ENCODE measurements at places on chromosomes 16 and 17. TPM values are rescaled to one million over a fixed set of nuclear protein-coding genes. Genes with fewer than 3 reads are reported as not detected.

FBXO39 gene
- not detected for total RNA-seq

ABCA10 gene
- 0.85 TPM for total RNA-seq

HBA1 gene
- not detected for total RNA-seq

PERCC1 gene
- total RNA-seq, result not detected

CDH5 gene
- 0.48 TPM for total RNA-seq

IFI35 gene
- 10.4 TPM for total RNA-seq

ZG16 gene
- not detected for total RNA-seq

TPSD1 gene
- not detected for total RNA-seq

RTN4RL1 gene
- 0.43 TPM for total RNA-seq

RNF167 gene
- total RNA-seq, result 24.5 TPM

FOXN1 gene
- 0.21 TPM for total RNA-seq

PIRT gene
- total RNA-seq, result not detected

DNAJA2 gene
- total RNA-seq, result 92.3 TPM

FSCN2 gene
- 1.9 TPM for total RNA-seq

CFAP97D1 gene
- not detected for total RNA-seq

SSTR5 gene
- not detected for total RNA-seq

CDRT15 gene
- not detected for total RNA-seq

CLDN6 gene
- 4.8 TPM for total RNA-seq

TMEM231 gene
- 7.7 TPM for total RNA-seq

C1QTNF1 gene
- not detected for total RNA-seq

ZNF423 gene
- total RNA-seq, result under 0.01 TPM

DNAAF8 gene
- total RNA-seq, result under 0.01 TPM

SLC52A1 gene
- total RNA-seq, result 1.7 TPM

CCL7 gene
- total RNA-seq, result not detected

GLP2R gene
- total RNA-seq, result not detected

DYNLL2 gene
- 10.1 TPM for total RNA-seq

TMC8 gene
- total RNA-seq, result 0.48 TPM

ETV4 gene
- 5.1 TPM for total RNA-seq

CBLN1 gene
- total RNA-seq, result not detected

CNTD1 gene
- not detected for total RNA-seq

CAPNS2 gene
- total RNA-seq, result 67.4 TPM

ECI1 gene
- total RNA-seq, result 119 TPM

ARSG gene
- total RNA-seq, result 0.43 TPM

METTL23 gene
- 37.3 TPM for total RNA-seq

ST6GALNAC2 gene
- 124 TPM for total RNA-seq

CLEC16A gene
- 16.9 TPM for total RNA-seq

MYL4 gene
- total RNA-seq, result not detected

IGSF6 gene
- total RNA-seq, result not detected

ACSF3 gene
- total RNA-seq, result 27.9 TPM

TP53TG3F gene
- not detected for total RNA-seq

ZNF629 gene
- total RNA-seq, result 6.6 TPM

SLC25A10 gene
- 27.9 TPM for total RNA-seq

LUC7L3 gene
- total RNA-seq, result 14.2 TPM

SCIMP gene
- under 0.01 TPM for total RNA-seq

CRISPLD2 gene
- total RNA-seq, result 0.21 TPM

CCL11 gene
- total RNA-seq, result not detected

PNMT gene
- total RNA-seq, result not detected

KRTAP3-1 gene
- not detected for total RNA-seq

DNAAF1 gene
- total RNA-seq, result not detected

KIFC3 gene
- total RNA-seq, result 107 TPM

TMC7 gene
- 5.3 TPM for total RNA-seq
